ENCODE measurements at places on chromosomes 12 and 14. TPM values are rescaled to one million over a fixed set of nuclear protein-coding genes. Genes with fewer than 3 reads are reported as not detected.

Gene PIANP
- total RNA-seq, result 5.2 TPM

GRCh38 chr12:110339184-110339952, 58.3 kb downstream of the ATP2A2 start:
- no peak for DNase-seq

Gene RPGRIP1
- 0.59 TPM for total RNA-seq

DNA sequence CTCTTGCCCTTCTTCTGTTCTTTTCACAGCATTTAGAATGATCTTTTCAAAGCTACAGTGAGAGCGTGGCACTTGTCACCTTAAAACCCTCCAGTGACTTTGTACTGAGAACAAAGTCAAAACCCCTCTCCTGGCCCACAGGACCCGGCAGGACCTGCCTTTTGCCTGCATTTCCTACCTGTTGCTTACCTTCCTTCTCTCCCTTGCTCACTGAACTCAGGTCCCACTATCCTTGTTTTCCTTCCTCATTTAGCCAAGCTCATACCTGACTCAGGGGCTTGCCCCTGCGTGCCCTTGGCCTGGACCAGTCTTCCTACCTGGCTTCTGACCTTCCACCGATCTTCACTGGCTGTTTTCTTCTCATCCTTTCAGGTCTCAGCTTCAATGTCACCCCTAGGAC, 112.3 kb upstream of the PRMT8 start:
- DNase-seq, result peak; percentile 22

Gene CLEC2A
- total RNA-seq, result not detected

Gene SELPLG
- 0.09 TPM for total RNA-seq

Gene ZNF385A
- total RNA-seq, result 5.7 TPM

Gene OXA1L
- 115 TPM for total RNA-seq

DNA sequence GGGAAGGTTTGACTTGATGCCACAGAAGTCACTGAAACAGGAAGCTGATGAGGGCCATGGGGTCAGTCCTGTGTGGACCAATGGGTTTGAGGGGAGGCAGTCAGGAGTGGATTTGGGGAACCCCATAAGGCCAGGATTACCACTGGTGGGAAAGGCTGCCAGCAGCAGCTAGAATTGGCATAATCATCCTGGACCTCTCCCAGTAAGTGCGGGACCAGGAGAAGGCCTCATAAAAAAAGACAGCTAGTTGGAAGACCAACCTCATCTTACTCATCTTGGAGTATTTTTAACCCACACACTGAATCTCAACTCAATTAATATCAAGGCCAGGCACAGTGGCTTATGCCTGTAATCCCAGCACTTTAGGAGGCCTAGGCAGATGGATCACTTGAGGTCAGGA, 22.7 kb downstream of the TBX3 start:
- DNase-seq, result no peak

- no peak for DNase-seq
These were observed 161.5 kb upstream of the FRMD6 start for GRCh38 chr14:51490205-51490604.

DNA sequence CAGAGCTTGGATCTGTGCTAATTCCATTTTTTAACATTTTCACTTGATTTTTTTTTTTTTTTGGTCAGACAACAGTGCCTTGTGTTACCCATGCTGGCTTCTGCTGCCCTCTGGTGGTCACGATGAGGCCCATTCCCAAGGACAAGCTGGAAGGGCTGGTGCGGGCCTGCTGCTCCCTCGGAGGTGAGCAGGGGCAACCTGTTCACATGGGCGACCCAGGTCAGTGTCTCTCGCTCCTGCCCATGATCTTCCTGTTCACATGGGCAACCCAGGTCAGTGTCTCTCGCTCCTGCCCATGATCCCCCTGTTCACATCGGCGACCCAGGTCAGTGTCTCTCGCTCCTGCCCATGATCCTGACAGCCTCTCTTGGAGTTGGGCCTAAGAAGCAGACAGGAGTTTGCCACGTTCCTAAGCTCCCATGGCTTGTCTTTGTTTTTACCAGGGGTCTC, 59.4 kb downstream of the DGLUCY start:
- peak; percentile 89 for DNase-seq

Gene NUDT4
- 39.9 TPM for total RNA-seq

DNA sequence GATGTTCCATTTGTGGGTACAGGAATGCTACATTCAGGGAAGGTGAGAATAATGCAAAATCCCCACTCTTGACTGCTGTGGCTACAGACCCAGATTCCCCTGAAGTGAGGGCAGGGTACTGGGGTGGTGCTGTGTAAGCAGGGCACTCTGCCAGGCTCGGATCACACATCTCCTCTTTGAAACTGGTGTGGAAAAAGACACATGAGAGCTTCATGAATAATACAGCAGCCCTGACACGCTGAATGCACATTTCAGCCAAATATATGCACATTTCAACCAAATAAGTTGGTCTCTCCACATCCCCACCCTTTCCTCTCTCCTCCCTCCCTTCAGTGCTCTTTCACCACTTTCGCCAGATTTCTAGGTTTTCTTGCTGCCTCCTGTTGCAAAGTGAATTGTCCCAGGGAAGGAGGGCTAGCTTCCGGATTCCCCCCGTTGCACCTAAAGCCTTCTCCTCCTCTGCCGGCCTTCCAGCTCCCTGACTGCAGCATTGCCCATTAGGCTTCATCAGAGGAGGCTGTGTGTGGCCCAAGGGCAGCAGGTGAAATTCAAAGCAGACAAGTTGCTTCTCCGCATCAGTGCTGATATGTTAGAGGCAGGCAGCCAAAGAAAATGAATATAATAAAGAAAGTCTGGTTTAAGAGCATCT, 118.2 kb upstream of the TMCC3 start:
- DNase-seq, result no peak

GRCh38 chr12:22808860-22809259, 183.9 kb downstream of the ETNK1 start:
- no peak for DNase-seq

- DNase-seq, result no peak
These were observed 40.5 kb downstream of the DIO3 start for GRCh38 chr14:101601606-101602465.

Gene PPP4R4
- 3.9 TPM for total RNA-seq

- no peak for DNase-seq
These were observed 272.5 kb downstream of the C12orf50 start for GRCh38 chr12:87756721-87757120.

GRCh38 chr12:121191151-121191550, 18.8 kb upstream of the P2RX4 start:
- no peak for DNase-seq

Gene UNG
- 188 TPM for total RNA-seq

DNA sequence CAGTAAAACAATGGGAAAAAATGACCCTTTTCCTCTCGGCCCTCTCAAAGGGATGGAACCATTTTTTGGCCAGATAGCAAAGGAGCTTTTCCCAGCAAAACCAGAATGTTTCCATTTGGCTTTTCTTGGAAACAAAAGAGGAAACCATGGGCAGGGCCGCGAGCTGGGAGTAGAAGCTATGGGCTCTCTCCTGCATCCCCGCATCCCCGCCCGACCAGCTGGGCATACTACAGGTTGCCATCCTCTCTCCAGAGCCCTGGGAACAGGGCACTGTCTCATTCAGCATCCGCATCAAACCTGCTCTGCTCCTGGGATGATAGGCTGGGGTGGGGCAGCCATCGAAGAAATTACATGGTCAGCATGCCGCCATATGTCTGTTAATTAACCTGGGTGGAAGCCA, 20.9 kb downstream of the CD9 start:
- DNase-seq, result no peak

Gene SLC2A14
- total RNA-seq, result 19.3 TPM

- DNase-seq, result no peak
These were observed 159.7 kb upstream of the EGLN3 start for GRCh38 chr14:34110531-34110930.

Gene KLRK1
- not detected for total RNA-seq

DNA sequence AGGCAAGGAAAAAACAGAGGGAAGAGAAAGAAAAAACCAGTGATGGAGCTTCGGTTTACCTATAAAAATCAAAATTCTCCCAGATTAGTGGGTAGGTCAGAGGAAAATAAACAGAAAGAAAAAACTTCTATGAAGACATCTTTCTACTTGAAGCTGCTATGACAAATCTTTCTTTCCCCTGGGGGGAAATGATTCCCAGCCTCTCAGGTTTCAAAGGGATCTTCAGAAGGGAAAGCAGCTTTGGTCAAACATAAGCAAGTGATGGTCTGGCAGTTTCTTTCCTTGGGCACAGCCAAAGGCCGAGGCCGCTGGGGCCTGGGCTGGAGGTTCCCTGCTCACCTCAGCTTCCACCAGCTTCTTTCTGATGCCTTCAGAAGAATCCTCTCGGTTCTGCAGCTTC, 104.5 kb downstream of the PRKAB1 start:
- no peak for DNase-seq

GRCh38 chr14:95045836-95046430, 111.4 kb downstream of the DICER1 start:
- peak; percentile 18 for DNase-seq

DNA sequence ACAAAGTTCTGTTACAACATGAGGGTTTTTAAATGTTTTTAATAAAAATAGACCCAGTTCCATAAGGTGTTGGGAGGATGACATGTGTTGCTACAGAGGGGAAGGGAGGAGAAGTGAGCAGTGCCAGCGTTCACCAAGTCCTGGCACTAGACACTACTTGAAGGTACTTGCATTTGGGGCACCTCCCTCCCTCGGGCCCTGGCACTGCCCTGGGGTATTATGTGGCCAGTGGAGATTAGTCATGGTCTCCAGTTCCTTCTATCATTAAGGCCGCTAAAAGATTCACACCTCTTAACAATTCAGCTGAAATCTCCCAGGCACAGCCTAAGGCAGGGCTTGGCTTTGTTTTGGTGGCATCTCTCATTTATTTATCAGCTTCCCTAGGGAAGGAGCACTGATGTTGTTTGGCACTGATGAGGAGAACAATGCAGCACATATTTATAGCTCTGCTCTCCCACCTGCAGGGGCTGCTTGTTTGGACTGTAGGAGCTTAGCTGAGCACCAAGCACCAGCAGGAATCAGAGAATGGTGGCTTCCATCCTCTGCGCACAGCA, 155.5 kb upstream of the NTF3 start:
- DNase-seq, result no peak

Gene SIX1
- total RNA-seq, result 0.17 TPM

Gene IFNG-AS1
- not detected for total RNA-seq

DNA sequence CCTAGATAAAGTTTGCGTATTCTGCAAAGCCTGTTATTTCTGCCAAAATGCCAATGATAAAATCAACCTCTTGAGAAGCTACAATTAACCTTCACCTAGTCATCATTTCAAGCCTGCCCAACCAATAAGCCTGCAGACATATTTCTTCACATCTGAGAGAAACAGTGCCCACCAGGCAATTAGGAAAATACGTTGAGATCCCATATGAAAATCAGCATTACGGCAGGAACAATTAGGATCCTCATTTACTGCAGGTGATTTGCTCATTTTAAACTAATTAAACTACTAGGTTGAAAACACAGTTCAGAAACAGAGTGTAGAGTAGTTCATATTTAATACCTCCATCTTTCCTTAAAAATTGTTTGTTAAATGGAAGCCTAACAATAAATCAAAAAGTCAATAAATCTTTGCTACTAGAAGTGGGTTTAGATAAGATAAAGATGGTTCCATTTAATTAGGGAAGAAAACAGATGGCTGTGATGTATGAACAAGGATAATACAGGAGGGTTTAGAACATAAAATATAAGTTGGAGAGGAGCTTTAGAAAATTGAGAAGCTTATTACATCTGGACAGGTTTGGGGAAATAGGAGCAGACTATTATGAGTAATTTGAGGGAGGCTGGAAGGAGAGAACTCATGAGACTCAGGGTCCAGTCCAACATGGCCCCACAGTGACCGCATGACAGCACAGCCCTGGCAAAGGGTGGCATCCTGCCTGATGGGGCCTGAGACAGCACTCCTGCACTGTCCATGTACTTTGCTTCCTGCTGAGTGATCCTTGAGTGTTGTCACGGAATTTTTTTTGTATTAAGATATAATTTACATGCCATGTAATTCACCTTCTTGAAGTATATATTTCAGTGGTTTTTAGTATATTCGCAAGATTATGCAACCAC, 26.9 kb upstream of the PYGL start:
- DNase-seq, result no peak

DNA sequence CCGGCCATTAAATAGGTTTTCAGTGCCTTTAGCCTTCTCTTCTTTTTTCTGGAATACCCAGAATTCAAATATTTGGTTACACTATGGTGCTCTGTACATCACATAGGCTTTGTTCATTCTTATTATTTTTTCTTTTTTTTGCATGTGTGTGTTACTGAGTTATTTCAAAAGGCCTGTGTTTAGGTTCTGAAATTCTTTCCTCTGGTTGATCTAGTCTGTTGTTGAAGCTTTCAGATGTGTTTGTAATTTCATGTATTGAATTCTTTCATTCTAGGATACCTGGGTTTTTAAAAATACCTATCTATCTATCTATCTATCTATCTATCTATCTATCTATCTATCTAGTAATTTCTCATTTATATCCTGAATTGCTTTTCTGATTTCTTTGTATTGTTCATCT, 66.9 kb downstream of the FBXO33 start:
- DNase-seq, result no peak

DNA sequence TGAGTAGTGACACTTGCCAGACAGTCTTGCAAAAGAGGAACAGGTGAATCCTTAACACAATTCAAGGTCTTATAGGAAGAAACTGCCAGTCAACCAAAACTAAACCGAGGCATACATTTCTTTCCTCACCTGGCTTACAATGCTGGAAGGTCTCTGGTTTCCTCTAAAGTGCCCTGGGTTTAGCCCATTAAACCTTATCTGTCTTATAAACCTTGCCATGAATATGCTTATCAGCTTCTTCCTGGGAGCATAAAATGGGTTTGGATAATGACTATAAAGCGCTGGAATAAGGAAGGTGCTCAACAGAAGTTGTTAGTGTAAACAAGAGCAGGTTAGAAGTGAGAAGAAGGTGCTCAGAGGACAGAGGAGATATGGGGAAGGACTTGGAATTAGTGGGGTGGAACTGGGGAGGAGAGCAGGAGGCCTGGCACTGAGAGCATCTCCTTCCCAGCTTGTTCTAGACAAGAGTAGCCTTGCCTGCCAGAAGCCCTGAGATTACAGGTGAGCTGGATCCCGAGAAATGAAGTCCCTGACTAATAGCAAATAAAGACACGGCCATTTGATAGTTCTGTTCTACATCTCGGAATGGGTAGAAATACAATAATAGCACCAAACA, 14.1 kb upstream of the GPRC5A start:
- no peak for DNase-seq

Gene CLEC1A
- total RNA-seq, result not detected

- DNase-seq, result no peak
These were observed 41.9 kb downstream of the KCNA1 start for GRCh38 chr12:4951601-4952000.

DNA sequence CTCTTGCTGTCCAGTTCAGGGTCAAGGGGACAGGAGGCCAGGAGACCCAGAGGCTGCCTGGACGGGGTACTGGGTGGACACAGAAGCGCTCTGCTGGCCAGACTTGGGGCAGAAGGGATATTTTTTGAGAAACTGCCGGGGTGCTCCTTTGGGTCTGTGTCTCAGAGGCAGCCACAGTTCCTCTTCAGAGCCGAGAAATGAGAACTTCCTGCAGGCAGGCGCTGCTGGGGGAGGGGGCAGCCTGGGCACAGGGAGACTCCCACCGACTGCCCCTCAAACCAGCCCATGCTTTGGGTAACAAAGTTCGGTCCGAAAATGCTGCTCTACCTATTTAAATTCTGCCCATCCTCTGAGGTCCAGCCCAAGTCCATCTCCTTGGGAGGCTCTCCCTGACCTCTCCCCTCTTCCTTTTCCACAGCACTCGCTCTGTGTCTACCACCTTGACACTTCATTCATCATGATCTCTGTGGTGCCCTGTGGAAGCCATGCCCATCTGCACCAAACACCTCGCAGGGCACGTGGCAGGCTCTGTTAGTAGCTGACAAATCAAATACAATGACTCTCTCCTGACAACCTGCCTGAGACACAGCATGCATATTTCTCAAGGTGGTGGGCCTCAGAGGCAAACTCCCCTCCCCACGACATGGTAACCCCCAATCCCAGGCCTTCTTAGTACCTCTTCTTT, 16.4 kb downstream of the HDAC7 start:
- DNase-seq, result no peak

Data from H9 (cell line).